Caki2 (cell line): ENCODE measurements at places on chromosomes 12 and 14. TPM values are rescaled to one million over a fixed set of nuclear protein-coding genes. Genes with fewer than 3 reads are reported as not detected.

- DNase-seq: no peak
Measured at GRCh38 chr14:76350671-76351070, 25.3 kb upstream of the ESRRB start.

DNA sequence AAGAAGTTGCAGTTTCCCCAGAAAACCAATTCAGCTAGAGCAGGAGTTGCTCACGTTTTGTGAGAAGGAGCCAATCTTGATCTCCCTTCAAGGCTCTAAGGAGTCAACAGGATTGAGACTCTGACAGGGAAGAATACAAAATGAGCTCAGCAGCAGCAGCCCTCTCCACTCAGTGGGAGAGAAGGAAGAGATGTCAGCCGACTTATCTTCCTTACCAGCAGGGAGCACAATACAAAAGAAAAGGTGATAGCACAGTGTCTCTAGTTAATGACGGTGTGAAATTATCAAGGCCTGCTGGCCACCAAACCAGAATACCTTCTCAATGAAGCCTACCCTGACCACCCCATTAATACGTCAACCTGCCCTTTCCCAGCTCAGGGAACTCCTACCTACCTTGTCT is 223.6 kb upstream of the TMPO start:
- DNase-seq: no peak

DNA sequence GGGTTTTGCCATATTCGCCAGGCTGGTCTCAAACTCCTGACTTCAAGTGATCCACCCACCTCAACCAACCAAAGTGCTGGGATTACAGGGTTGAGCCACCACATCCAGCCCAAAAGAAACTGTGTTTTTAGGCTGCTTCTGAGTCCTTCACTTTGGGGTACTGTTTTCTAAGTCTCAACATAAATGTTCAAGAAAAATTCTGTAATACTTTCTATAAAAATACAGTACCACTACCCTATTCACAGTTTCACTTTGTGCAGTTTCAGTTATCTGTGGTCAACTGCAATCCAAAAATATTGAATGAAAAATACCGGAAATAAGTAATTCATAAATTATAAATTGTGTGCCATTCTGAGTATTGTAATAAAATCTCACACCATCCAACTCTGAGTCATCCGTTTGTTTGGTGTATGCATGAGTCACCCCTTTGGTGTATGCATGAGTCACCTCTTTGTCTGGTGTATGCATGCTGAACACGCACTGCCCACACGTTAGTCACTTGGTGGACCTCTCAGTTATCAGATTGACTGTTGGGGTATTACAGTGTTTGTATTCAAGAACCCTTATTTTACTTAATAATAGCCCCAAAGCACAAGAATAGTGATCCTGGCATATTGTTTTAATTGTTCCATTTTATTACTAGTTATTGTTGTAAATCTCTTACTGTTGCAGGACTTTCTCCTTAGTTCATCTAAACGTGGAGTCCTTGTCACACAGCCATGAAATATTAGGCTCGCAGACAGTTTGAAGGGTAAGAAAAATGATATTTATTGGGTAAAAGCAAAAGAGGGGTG is 190.2 kb downstream of the FSCB start:
- DNase-seq: peak; percentile 73

PLD4 gene
- total RNA-seq: not detected in 2 replicates

- no peak for DNase-seq
Measured at GRCh38 chr14:49853158-49853477, 530 bp upstream of the NEMF start.

GRCh38 chr14:41313196-41313595 is 293.5 kb upstream of the LRFN5 start:
- no peak for DNase-seq

FLRT2 gene
- under 0.01 and 0.07 TPM in 2 replicates for total RNA-seq

- DNase-seq: no peak
Measured at GRCh38 chr12:98721204-98721702, 76.2 kb downstream of the APAF1 start.

DNA sequence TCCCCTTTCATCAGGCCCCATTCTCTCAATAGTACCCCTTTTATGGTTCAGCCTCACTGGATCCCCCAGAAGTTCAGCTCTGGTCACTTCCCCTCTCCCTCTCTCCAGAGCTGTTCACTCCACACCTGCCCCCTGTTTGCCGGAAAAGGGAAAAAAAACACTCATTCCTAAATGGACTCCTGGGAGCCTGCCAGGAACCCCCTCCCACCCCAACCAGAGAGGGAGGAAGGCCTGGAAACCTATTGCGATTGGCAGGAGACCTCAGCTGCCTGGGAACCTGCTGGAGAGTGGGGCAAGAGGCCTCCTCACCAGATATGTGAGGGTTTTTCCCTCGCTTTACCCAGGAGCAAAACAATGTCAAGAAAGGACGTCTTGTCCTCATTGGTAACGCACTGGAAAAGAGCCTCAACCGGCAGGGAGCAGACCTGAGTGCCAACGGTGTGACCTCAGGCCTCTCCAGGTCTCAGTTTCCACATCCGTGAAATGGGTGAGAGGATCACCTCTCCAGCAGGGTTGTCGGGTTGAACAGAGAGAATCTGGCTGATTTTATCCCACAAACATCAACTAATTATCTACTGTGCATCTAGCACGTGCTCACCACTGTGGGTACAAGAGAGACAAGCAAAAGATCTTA is 4.6 kb downstream of the DTX1 start:
- DNase-seq: no peak

RASSF8 gene
- total RNA-seq: 27.1 and 44.0 TPM in 2 replicates

ERBB3 gene
- 0.75 and 1.8 TPM in 2 replicates for total RNA-seq

DNA sequence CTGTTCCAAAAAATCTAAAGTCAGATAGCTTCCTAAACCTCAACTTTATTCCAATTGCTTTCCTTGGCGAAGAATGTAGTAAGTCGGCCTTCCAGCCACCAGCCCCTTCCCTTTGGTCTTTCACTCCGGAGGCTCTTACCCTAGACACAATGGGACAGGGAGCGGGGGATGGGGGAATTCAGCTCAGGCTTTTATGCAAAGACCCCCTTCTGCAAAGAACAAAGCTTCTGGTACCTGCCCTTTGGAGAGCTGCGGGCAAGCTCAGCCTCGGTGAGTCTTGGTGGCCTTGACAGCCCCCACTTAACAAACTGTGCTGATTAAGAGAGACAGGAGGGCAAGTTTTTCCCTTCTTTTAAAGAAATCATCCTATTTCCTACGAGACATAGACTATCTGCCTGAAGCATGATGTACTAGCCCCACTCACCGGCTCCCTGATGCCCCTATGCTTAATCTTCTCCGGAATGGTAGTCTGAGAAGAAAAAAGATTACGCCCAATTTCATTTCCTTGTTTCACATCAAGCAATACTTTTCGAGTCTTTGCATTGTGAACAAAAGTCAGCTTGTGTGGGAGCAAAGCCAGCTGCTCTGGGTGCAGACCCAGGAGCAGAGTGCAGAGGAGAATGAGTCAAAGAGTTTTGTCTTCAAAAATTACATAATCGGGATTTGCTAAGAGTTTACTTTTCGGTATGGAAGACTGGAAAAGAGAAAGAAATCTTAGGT is 1.5 kb upstream of the NANOG start:
- DNase-seq: no peak

DNA sequence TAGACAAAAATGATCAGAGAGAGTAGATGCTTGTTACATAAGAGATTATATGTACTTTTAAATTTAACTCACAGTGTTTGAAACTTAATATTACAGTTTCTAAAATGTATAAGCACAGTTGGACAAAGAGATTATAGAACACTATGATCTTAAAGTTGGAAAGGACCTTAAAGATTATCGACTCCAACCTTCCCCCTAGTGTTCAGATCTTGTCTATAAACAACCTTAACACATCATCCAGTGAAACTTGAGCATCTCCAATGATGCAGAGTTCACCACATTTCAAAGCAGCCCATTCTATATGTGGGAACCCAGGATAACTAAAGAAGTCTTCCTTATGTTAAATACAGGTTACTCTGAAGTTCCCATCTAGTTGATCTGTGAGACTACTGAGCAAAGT is 480.8 kb downstream of the RMST start:
- DNase-seq: no peak

PELI2 gene
- 5.1 and 6.1 TPM in 2 replicates for total RNA-seq

DNA sequence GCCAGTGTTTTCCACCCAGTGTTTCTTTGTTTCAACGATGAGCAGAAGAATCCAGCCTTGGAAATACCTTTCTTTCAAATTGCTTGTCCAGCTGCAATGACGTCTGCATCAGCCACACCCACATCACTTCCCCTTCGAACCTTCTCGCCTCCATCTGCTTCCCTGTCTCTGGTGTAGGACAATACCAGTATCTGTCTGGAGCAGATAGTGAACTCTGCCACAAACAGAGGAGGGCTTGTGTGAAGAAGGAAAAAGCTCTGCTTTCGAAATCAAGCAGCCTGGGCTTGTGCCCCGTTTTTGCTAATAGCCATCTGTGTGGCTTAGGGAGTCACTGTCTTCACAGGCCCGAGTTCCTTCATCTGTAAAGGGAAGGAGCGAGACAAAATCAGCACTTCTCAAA is 415.4 kb downstream of the ZFP36L1 start:
- no peak for DNase-seq

PIWIL1 gene
- not detected in 2 replicates for total RNA-seq

CCDC38 gene
- 0.14 and 0.20 TPM in 2 replicates for total RNA-seq

TRIM9 gene
- 0.41 and 2.3 TPM in 2 replicates for total RNA-seq

DNA sequence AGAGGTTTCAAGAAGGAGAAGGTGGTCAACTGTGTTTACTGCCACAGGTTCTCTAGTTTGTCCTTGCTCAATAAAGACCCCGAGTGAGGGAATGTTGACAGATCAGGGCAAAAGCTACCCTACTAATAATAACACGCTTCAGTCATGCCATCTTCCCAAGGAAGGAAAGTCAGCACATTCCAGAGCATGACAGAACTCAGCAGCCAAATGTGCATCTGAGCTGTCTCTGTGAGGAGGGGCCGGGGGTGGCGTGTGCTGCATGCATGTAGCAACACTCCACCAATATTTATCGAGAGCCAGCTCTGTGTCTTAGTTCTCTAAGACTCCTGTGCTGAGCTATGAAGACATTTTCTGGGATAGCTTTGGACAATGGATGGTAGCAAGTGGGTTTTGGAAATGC is 260.4 kb downstream of the DPF3 start:
- DNase-seq: no peak

DNA sequence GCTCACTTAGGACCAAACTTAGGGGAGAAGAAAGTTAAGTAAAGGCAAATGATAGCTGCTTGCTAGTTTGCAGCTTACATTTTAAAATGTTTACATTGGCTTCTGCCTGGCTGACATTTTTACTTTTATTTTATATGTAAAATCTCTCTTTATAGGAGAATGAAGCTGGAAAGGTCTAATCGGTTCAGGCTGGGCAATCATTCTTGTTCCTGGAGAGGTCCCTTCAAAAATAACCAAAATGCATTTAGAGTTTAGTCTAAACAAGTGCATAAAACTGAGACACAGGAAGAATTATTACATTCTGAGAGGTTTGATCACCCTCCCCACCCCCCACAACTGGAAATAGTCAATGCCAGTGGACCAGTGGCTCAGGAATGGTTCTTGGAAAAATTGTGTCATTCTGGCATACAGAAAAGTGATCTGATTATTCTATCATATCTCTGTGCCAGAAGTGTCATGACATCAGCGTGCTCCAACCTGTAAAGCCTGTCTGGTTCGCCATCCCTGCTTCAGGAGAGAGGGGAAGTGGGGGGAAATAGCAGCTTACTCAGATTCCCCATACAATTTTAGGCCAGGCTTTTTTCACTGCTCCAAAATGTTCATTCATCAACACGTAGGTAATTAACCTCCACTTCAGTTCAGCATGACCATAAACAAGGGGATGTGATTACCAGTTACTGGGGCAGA is 4.2 kb downstream of the PRICKLE1 start:
- DNase-seq: no peak

DNA sequence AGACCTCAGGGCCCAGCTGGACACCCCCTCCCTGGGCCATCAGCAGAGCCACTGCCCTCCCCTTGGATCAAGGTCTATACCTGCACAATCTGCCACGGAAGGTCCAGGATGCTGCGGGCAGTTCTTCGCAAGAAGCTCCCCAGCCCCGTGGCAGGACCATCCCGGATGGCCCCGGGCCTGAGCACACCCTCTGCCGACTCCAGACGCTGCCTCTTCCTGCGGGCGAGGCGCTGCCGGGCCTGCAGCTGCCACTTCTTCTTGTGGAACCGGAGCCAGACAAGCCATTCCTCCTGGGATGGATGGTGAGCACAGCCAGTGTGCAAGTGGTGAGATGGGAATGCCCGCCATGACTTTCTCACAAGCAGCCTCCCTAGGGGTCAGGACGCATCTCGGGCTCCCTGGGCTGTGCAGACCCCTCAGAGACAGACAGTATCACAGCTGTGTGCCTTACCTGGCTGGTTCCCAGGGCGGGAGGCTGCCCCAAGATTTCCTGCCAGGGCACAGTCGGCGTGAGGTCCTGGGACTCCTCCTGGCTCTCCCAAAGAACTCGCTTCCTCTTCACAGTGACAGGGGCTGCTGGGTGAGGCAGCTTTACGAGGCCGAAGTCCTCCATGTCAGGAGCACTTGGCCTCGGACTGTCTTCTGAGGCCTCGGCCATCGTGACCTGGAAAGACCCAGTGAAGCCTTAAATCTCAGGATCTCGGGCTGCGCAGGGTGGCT is 30.8 kb downstream of the P2RX2 start:
- no peak for DNase-seq

DNA sequence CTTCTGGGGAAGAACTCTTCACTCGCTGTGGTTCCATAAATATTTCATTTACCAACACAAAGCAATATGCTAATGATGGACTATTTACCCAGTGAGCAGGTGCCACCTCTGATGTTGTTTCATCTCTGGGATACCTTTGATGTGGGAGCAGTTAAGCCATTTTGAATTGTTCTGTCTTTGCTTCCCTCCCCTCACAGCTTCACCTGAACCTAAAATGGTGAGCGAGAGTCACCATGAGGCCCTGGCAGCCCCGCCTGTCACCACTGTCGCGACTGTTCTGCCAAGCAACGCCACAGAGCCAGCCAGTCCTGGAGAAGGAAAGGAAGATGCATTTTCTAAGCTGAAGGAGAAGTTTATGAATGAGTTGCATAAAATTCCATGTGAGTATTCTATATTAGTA is 352.7 kb downstream of the SYT1 start:
- no peak for DNase-seq

GRCh38 chr12:52342781-52343490 is 21.7 kb upstream of the KRT83 start:
- DNase-seq: no peak

- no peak for DNase-seq
Measured at GRCh38 chr12:122336015-122336946, 70.0 kb upstream of the VPS33A start.

- peak; percentile 30 for DNase-seq
Measured at GRCh38 chr12:88300931-88301330, 158.8 kb downstream of the TMTC3 start.

DNA sequence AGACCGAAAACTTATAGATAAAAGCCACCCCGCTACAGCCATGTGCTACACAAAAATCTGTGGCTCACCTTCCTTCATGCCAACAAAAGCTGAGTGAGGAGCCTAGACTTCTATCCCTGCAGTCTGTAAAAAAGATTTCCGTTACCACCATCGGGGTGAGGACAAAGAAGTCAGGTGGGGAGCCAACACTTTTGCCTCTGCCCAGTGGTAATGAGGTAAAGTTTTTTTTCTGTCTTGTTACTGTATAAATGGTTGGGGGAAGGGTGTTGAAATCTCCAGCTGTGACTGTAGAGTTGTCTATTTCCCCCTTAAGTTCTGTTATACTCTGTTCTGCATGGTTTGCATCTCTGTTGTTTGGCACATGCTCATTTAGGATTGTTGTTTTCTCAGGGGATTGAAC is 707.8 kb downstream of the FLRT2 start:
- DNase-seq: no peak

SYT1 gene
- 0.74 and 1.1 TPM in 2 replicates for total RNA-seq

RGS6 gene
- total RNA-seq: not detected in 2 replicates
